ENCODE measurements at places on chromosomes 3 and 15. TPM values are rescaled to one million over a fixed set of nuclear protein-coding genes. Genes with fewer than 3 reads are reported as not detected.
A peak's percentile ranks its signal among the peaks of the same experiment; 100 is the strongest.

The PPP2R3A gene
- 19.2 TPM for total RNA-seq

GRCh38 chr15:68305420-68305871, 27.9 kb downstream of the FEM1B start:
- DNase-seq: no peak
- H3K27ac ChIP-seq: peak overlapping the region; percentile 96
- H3K36me3 ChIP-seq: peaks cover 70% of the 10 kb centered on the region
- peaks cover 64% of the 10 kb centered on the region for H3K4me1 ChIP-seq

GRCh38 chr15:62823561-62823960, 219.0 kb upstream of the TPM1 start:
- H3K27ac ChIP-seq: peak overlapping the region; percentile 61
- no peak overlapping the region for H3K4me3 ChIP-seq
- peaks cover 25% of the 10 kb centered on the region for H3K4me1 ChIP-seq
- no peaks in the 10 kb centered on the region for H3K27me3 ChIP-seq
- no peaks in the 10 kb centered on the region for H3K36me3 ChIP-seq

DNA sequence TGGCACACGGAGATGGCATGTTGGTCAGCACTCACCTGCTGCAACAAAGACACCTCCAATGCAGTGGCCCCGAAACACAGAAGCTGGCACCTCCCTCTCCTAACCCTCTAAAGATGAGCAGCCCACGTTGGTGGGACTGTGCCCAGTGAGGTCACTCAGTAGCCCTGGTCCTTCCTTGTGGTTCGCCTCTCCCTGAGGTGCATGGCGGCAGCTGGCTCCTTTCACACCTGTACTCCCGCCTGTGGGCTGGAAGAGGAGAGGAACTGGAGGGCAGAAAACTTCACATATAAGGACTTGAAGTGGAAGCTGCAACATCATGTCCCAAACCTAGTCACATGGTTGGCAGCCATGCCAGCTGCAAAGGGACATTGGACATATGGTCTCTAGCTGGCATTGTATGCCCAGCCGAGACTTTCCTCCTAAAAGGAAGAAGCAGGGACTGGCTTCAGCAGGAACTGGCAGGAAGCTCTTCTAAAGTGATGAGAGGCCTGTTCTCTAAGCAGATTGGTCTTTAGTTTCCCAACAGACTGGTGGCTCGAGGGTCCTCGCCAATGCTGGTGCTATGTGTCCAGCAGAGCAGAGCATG, 10.8 kb upstream of the C3orf22 start:
- no peaks in the 10 kb centered on the region for H3K4me1 ChIP-seq
- peaks cover 38% of the 10 kb centered on the region for H3K27me3 ChIP-seq
- DNase-seq: no peak
- no peak overlapping the region for H3K4me3 ChIP-seq

DNA sequence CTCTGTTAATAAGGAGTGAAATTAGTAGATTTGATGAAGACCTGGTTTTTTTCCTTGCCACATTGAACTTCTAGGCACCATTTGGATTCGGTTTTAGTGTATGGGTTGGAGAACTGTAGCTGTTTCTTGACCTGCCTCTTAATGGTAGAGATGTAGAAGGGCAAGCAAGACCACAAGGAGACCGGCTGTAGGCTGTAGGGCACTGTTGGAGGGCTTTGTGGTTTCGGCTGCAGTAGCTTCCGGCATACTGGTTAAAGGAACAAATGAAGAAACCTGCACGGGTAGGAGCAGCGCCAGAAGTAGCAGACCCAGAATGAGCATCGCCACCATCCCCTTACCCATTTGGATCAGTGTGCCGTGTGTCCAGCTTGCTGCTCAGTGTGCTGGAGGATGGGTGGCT, 7.9 kb downstream of the PCLAF start:
- H3K27ac ChIP-seq: no peak overlapping the region
- no peaks in the 10 kb centered on the region for H3K27me3 ChIP-seq
- DNase-seq: no peak
- H3K4me1 ChIP-seq: peaks cover 9% of the 10 kb centered on the region
- no peaks in the 10 kb centered on the region for H3K36me3 ChIP-seq

- H3K4me3 ChIP-seq: no peak overlapping the region
- peaks cover 17% of the 10 kb centered on the region for H3K36me3 ChIP-seq
- H3K4me1 ChIP-seq: no peaks in the 10 kb centered on the region
- no peak for DNase-seq
Measured at GRCh38 chr3:12906141-12906915, 65.0 kb upstream of the RPL32 start.

Data from osteocyte (in vitro differentiated cells).